ENCODE measurements at places on chromosomes 4 and X. TPM values are rescaled to one million over a fixed set of nuclear protein-coding genes. Genes with fewer than 3 reads are reported as not detected.

DNA sequence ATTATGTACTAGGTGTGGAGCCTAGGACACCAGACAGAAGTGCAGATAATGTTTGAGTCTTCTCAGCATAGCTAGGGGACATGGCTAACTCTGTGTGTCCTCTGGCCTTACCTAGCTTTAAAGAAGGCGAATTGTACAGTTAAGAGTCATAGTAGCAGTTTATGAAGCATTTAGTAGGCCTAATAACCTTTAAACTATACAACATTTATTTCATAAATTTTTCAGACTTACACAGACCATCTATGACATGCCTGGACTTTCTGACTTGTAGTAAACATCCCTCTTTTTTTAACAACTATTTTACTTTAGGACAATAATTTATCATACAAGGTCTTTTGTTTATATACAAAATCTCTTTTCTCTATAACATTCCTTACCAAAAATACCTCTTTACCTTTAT lies 37.4 kb downstream of the ETNPPL start:
- DNase-seq = no peak

GRCh38 chr4:175784986-175785525 lies 27.0 kb downstream of the GPM6A start:
- no peak for DNase-seq

GRCh38 chr4:140906993-140907962 lies 151.1 kb upstream of the TBC1D9 start:
- no peak for DNase-seq

GRCh38 chr4:108861334-108861733 lies 98.5 kb upstream of the ETNPPL start:
- no peak for DNase-seq

DNA sequence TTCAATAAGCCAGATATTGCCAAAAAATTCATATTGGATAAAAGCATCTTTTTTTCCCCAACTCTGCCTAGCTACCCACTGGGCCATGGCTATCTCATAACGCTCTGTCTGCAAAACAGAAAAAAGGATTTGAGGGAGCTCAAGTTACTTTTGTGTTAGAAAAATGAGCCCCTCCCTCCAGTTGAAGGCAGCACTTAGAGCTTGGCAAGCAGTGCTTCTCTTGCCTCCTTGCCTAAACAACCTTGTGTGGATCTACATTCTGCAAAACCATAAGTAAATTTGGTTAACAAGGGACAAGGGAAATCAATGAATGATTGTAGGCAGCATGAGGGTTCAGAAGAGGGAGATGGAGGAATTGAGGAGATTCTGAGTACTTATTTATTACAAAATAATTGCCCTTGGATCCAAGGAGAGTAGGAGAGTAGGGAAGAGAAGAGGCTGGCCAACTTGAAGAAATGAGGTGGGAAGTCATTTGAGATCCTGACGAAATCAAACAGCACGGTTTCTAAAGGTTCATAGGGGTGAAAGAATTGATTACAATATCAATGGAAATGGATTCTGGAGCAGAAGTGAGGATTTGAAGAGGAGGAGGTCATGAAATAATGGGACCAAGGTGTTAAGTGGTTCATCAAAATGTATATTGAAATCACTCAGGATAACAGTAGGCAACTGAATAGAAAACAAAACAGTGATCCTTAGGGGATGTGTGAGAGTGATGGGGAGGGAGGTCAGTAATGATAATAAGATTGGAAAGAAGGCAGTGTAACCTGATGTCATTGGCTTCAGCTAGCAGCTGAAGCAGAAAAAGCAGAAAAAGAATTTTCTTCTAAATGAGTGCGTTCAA lies 434.8 kb upstream of the IGFBP7 start:
- no peak for DNase-seq

DNA sequence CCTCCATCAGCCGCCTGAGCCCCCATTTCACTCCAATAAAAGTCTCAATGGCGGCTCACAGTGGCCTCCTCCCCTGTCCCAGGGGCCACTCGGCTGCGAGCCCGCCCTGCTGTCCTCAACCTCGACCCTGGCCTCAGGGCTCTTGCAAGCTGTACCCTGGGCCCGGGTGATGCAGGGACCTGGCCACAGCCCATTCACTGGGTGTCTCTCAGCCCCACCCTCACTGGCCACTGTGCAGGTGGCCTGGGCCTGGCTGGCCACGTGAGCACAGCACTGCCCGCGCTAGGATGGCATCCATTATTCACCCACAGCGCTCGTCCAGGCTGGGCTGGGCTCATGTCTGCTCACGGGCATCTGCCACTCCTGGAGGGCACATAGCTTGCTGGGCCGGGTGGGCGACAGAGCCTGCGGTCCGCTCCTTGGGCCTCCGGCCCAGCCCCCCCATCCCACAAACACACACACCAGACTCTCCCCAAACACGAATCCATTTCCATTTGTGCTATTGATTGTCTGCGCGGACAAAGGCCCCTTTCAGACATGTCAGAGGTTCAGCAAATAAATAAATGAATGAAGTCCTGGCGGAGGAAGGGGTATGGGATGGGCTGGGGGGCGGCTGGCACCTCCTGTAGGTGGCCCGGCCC lies 16.5 kb upstream of the FGFR3 start:
- no peak for DNase-seq

The MMAA gene
- 8.5 TPM for total RNA-seq

The PNMA6A gene
- 2.2 TPM for total RNA-seq

DNA sequence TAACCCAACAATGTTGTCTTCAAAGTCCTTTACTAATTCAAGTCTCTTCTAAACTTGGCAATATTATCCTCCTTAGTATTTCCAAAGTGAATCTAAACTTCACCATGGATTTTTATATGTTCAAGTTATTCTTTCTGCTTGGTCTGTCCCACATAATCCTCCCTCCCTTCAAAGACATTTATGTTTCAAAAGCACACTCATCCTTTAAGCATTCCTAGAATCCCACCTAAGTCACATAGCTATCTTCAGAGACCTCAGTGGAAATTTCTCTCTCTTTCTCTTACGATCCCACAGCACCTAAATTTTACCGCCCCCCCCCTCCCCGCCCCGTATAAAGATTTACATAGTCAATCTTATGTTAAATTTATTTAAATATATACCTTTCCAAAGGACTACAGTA lies 314.9 kb upstream of the GRIA3 start:
- DNase-seq = no peak

The HELT gene
- not detected for total RNA-seq
